ENCODE measurements at places on chromosomes 6 and 20.

DNA sequence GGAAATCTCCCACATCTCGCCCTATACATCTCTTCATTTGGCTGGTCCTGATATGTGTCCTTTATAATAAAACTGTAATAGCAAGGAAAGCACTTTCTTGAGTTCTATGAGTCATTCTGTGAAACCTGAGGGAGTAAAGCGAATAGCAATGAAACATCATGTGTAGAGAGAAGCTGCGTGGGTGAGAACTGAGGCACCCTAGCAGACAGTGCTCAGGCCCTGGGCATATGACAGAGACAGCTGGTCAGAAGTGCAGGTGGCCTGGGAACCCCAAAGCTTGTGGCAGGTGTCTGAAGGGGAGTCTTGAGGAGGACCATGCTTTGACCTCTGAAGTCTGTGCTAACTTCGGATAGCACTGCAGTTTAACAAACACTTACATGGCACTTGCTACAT is 1.3 kb upstream of the BLOC1S5 start:
- no peak for DNase-seq

- DNase-seq = no peak
Measured at GRCh38 chr6:169985121-169986015, 233.9 kb downstream of the ERMARD start.

DNA sequence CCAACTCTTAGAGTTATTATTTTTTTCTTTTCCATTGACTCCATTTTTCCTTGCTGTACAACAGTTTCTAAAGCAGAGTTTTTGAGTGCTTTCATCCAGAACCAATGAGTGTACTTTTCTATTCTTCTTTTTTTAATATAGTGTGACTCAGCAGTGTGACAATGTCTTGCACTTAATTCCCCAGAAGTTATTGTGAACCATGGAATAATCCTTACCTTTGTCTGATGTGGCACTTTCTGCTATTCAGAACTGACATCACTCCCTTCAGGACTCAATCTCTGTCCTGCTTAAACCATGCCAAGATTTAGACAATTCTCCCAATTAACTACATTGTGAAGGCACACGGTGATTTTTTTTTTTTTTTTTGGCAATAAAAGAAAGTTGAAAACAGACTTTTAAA is 41.5 kb downstream of the GRIK2 start:
- DNase-seq = no peak

DNA sequence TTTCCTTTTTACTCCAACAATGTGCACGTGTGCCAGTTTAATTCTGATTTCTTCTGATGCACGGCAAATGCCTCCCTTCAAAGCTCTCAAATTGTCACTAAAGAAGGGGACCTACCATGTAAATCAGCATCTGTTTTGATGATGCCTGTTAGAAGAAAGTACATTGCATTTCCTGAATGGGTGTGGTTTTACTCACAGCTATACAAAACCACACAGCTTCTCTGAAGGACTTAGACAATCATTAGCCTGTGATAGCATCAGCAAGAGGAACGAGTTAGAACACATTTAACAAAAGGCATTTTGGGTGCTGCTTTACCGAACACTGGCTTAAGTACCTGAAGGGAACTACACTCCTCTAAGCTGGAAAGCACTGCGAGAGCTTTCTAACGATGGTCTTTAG is 109.4 kb downstream of the ATXN1 start:
- DNase-seq = no peak

GRCh38 chr6:99660206-99660605 is 53.6 kb downstream of the PRDM13 start:
- no peak for DNase-seq

DNA sequence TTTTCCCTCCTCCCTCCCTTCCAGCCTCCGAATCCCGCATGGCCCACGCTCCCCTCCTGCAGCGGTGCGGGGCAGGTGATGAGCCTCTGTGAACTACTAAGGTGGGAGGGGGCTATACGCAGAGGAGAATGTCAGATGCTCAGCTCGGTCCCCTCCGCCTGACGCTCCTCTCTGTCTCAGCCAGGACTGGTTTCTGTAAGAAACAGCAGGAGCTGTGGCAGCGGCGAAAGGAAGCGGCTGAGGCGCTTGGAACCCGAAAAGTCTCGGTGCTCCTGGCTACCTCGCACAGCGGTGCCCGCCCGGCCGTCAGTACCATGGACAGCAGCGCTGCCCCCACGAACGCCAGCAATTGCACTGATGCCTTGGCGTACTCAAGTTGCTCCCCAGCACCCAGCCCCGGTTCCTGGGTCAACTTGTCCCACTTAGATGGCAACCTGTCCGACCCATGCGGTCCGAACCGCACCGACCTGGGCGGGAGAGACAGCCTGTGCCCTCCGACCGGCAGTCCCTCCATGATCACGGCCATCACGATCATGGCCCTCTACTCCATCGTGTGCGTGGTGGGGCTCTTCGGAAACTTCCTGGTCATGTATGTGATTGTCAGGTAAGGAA is at the start of gene OPRM1:
OPRM1 (plus strand) TSS at position 10 of the 612 bp plus-strand sequence; CDS start at position 315, 305 bp downstream.
- peak; percentile 9 for DNase-seq

- DNase-seq = no peak
Measured at GRCh38 chr20:61861054-61861841, 204.4 kb downstream of the TAF4 start.

DNA sequence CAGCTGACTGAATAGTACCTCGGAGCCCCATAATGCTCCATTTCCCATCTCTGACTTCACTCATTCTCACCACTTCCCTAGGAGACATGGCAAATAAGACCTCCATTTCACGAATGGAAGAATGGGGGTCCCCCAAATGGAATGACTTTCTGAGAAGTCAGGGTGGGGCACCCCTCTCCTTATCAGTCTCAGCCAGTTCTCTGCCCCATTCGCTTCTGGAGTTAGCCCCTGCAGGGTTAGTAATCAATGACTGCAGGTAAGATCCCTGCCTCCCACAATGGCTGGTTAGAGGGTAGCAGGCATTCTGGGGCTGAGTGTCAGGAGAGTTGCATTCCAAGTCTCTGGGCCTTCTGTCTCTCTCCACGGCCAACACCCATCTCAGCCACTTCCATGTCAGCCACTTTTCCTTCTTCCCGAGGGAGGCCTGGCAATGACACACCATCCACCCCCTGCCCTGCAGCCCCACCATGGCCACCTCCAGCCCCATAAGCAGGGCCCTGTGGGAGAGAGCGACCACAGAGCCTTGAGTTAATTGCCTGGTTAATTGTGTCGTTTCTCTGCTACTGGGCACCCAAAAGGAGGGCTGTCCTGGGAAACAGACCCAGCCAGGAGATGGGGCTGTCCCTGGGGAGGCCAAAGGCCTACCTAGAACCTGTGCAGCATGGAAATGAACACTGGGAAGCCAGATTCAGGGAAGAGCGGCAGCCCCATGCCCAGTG is 13.4 kb downstream of the CCDC167 start:
- DNase-seq = no peak

DNA sequence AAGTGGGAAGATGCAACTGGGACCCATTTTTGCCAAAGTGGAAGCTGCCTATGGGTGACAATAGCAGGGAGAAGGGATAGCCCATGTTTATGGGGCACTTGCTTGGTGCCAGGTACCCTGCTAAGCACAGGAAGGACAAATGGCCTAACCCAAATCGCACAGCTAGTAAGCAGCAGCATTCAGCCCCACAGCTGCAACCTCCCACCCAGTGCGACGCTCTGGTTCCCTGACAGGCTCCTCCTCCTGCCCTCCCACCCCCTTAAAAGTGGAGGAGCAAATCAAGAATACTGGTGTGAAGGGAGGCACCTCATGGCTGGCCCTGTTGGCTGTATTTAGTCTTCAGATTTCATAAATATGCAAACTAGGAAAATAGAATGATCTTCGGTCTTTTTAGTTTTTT is 76.2 kb downstream of the RIN2 start:
- no peak for DNase-seq

DNA sequence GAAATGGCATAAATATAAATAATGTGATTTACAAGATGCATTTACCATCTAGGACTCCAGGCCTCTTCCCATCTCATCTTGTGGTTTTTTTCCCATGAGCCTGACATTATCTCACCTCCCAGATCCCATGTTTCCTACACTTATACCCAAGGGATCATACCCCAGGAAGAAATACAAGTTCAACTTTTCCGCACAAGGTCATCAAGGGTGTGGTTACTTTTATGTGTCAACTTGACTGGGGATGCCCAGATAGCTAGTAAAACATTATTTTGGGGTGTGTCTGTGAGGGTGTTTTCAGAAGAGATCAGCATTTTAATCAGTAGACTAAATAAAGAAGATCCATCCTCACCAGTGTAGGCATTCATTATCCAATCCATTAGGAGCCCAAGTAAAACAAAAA is 176.3 kb upstream of the TNFAIP3 start:
- no peak for DNase-seq

DNA sequence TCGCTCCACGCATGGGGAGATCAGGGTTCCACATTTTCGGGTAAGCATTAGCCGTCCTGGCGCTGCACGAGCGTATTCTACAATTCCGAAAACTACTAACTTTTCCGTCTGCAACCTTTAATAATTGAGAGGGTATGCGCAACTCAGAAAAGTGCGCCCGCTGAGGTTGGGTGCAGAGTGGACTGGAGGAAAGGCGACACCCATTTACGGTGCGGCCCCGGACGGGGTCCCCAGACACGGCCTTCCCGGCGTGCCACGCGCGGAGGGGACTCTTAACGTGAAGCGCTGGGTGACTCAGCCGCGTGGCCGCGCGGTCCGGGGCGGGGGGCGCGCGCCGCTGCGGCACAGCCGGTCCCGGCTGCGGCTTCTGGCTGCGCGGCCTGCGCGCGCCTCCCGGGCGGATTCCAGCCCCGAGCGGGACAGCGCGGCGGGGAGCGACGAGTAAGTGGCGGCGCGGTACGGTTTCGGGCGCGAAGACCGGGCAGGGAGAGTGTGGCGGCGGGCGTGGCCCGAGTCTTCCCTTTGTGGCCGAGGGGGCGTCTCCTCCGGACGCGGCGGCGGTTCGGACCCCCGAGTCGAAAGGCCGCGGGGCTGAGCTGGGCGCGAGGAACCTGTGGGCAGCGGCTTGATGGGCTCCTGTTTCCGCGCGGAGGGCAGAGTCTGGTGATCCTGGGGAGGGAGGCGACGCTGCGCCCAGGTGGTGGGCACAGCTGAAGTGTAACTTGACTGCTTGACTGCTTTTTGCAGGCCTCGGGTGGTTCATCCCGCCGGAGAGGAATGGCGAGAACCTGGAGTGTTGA is at the start of the genes KCTD20 and PXT1:
KCTD20 (plus strand) TSS at position 330 of the 800 bp plus-strand sequence. CDS start 27,098 bp downstream, outside the sequence.
PXT1 (minus strand) TSS at position 184 of the 800 bp plus-strand sequence. CDS start 16,772 bp downstream, outside the sequence.
- peak; percentile 86 for DNase-seq

GRCh38 chr20:6014017-6014416 is 39.8 kb downstream of the LRRN4 start:
- no peak for DNase-seq

- DNase-seq = no peak
Measured at GRCh38 chr6:35801148-35801547, 4.0 kb upstream of the LHFPL5 start.

DNA sequence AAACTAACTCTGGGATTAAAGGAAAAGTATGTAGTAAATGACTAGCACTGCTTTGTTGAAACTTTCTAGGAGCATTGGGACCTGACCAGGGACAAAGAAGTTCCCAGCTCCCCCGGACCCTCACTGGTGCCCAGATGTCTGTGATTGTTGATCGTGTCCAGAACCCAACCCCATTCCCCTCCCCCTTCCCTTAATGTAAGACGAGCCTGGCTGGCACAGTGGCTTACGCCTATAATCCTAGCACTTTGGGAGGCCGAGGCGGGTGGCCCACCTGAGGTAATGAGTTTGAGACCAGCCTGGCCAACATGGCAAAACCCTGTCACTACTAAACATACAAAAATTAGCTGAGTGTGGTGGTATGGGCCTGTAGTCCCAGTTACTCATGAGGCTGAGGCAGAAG is 750.3 kb downstream of the CBLN4 start:
- no peak for DNase-seq

- DNase-seq = peak; percentile 1
Measured at GRCh38 chr6:9205645-9206044, 770.3 kb upstream of the SLC35B3 start.

DNA sequence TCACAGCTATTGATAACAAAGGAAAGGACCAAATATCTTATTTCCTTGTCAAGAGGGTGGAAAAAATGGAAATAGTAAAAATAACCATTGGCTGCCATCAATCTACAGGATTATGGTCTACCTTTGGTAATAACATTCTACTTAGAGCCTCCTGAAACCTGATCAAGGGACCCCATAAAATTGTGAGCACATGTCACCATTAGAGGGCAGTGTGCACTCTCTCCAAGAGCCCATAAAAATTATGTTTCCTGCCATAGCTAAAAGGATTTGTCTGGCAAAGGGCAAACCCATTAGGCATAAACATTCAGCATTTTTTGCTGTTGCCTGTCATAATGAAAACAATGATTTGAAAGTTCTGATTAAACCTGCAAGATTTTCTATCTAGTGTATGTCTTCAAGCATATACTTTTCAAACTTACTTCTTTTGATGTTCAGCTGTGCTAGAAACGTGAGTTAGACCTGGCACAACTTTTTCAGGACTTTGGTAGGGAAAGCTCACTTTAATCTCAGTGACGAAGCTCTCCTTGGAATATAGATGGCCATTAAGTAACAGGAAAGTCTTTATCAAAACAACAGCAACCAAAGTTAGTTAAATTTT is 120.7 kb upstream of the ZFP64 start:
- DNase-seq = peak; percentile 68

GRCh38 chr20:63699466-63700198 is 3.2 kb downstream of the TNFRSF6B start:
- no peak for DNase-seq

DNA sequence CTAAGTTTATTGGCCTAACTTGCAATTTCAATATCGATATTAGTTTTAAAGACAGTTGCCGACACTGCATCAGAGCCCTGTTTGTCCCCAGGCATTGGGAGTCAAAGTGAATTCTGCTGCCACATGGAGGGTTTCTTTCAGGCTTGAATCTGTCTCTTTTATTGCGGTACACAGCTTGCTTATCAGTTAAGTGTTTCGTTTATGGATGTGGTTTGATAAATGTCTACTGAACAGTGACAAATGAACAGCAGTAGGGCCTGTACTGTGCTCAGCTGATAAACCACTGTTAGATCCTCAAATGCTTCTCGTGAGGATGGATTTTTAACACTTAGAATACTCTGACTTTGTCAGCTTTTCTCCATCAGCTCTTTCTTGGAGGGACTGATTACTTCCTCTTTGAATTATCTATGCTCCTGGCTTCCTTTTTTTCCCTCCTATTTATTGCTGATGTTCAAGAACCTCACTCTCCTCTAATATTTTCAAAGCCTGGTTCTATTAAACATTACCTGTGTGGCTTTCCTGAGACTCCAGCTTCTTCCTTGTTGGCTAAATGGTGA is 240.8 kb downstream of the PLCB1 start:
- DNase-seq = no peak

DNA sequence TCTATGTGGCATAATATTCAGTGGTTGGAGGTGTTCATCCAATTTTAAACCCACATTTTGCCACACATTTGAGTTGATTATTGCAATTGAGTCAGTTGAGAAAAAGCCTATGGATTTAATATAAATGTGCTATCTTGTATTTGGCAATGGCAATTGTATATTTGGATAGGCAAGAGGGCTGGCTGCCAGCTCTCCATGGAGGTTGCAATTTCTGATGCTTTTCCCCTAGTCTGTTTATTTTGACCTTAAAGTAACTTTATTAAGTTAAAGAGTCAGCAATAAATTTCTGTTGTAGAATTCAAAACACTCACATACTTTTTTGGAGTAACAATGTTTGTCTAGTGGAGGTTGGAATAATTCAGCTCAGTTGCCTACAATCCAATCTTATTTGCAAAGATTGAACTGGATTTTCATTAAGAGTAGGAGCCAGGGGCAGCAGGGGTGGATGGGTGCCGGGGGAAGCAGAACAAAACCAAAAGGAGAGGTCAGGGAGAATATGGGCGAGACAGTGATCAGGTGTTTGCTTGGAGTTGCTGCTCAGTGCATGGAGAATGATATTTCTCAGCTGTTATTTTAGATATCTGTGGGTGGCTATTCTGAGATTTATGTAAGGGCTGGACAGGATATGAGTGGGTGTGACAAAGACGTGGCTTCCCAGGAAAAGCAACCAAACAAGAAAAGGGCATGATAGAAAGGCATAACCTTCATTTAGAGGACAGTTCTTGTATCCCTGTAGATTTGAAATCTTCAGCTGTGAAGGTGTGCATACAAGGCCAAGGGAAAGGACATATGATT is 163.0 kb downstream of the HDGFL1 start:
- peak; percentile 38 for DNase-seq
